MCF 10A (cell line): ENCODE measurements at places on chromosomes 3 and 15. TPM values are rescaled to one million over a fixed set of nuclear protein-coding genes. Genes with fewer than 3 reads are reported as not detected.
A peak's percentile ranks its signal among the peaks of the same experiment; 100 is the strongest.

DNA sequence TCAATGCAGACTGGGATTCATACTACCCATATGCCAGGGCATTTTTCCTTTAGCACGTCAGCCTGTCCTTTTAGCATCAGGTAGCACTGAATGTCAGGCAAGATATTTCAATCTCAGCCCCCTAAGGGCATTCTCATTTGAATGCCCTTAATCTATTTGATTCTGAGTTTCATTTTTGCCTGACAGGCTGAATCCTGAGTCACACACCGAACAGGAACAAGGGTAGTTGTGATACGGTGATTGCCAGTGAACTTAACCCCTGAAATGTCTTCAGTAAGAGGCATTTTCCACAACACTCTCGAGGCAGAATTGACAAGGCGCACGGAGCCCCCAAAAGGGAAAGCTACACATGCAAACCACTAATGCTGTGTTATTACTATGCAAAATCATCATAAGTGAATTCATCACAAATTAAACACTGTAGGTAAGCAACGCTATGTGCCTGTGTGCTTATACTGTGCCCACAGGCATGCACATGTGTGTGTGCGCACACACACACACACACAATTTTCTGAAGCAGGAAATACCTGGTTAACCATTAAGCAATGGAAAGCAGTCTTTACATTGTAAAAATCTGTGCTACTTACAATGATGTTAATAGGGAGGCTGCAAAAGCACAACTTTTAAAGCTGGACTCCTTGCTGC is 130.4 kb downstream of the ZNF385D start:
- H3K27me3 ChIP-seq, result no peaks in the 10 kb centered on the region
- peak; percentile 3 for DNase-seq
- H3K27ac ChIP-seq, result no peak overlapping the region

SCN11A gene
- total RNA-seq, result 0.05 TPM in 1 of 2 replicates, not detected in the other

EEFSEC gene
- 12.2 and 14.6 TPM in 2 replicates for total RNA-seq

ACSBG1 gene
- not detected in 2 replicates for total RNA-seq

RTF1 gene
- total RNA-seq, result 30.2 and 30.6 TPM in 2 replicates

DNA sequence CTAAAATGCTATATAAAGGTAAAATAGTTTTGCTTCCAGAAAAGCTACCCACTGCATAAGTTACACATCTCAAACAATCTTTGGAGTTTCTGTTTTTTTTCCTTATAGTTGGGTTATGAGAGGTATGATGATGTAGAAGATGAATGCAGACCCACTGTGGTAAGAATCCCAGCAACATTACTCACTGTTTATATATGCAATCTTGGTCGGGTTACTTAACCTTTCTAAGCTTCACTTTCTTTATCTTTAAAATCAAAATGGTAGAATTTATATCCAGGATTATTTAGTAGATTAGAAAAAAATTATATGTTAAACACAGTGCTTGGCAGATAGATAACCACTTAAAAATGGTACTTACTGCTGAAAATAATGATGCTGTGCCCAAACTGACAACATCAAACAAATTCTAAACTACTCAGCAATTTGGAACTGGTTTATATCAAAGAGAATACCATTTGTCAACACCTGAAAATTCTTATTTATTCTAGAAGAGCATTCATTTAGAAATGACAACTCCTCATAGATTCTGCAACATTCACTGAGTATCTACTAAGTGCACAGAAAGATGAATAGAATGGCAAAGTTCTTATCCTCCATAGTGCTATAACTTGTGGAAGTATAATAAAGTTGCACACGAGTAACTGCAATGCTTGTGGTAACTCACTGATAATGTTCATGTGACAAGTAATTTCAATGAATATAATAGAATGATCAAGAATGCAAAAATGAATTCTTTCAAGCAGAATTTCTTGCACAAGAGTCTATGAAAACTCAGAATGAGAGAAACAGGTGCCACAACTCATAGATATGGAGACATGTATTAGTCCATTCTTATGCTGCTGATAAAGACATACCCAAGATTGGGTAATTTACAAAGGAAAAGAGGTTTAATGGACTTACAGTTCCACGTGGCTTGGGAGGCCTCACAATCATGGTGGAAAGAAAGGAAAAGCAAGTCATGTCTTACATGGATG is 129.0 kb upstream of the SLC7A14 start:
- H3K27me3 ChIP-seq, result no peaks in the 10 kb centered on the region
- no peak overlapping the region for H3K4me3 ChIP-seq
- H3K36me3 ChIP-seq, result no peaks in the 10 kb centered on the region
- DNase-seq, result no peak
- no peak overlapping the region for H3K27ac ChIP-seq

GRCh38 chr3:27532426-27533260 is 48.5 kb upstream of the SLC4A7 start:
- no peaks in the 10 kb centered on the region for H3K27me3 ChIP-seq
- peaks cover 34% of the 10 kb centered on the region for H3K4me1 ChIP-seq
- DNase-seq, result no peak
- peak overlapping the region; percentile 98 for H3K27ac ChIP-seq
- peaks cover 6% of the 10 kb centered on the region for H3K36me3 ChIP-seq

CYP11A1 gene
- total RNA-seq, result not detected in 2 replicates

DNA sequence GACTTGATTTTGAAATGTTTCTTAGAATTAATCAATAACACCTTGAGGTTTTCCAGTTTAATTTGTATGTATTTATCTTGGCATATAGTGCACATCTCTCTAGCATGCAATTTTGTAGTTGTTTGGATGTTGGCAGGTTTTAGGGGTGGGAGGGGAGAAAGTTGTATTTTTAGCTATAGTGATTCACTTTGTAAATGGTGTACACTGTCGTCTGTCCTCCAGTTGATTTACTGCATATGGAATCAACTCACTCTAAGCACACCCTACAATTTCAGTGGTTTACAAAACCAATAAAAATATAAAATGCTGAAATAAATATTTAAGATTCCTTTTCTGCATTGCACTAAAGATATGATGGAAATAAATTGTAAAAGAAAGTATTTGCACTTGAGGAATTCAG is 199.1 kb downstream of the CDIN1 start:
- peaks cover 7% of the 10 kb centered on the region for H3K4me1 ChIP-seq
- no peak for DNase-seq
- H3K27ac ChIP-seq, result no peak overlapping the region

DNA sequence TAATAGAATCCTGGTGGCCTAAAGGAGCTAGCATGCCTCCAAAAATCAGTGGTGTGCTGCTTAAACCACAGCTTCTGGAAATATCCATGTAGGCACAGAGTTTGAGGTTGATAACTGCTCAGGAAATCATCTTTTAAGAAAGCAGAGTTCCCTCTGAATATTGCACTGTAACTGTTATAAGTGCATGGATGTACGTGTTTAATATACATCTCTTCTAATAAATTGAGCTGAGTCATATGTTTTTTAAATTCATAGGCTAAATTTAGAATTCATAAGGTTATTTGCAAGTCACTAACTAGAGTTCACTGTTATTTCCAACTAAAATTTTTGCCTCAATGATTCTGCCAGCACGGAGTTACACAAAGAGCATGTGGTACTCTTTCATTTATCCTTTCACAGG is 68.9 kb downstream of the MYH15 start:
- H3K36me3 ChIP-seq, result no peaks in the 10 kb centered on the region
- H3K27ac ChIP-seq, result no peak overlapping the region
- H3K27me3 ChIP-seq, result no peaks in the 10 kb centered on the region
- DNase-seq, result no peak

GRCh38 chr3:118089563-118089962 is 945.1 kb downstream of the IGSF11 start:
- DNase-seq, result peak; percentile 75
- peaks cover 6% of the 10 kb centered on the region for H3K4me1 ChIP-seq
- H3K4me3 ChIP-seq, result no peak overlapping the region
- peaks cover 4% of the 10 kb centered on the region for H3K36me3 ChIP-seq

GXYLT2 gene
- 3.9 and 4.1 TPM in 2 replicates for total RNA-seq

ROBO2 gene
- total RNA-seq, result not detected in 2 replicates

DNA sequence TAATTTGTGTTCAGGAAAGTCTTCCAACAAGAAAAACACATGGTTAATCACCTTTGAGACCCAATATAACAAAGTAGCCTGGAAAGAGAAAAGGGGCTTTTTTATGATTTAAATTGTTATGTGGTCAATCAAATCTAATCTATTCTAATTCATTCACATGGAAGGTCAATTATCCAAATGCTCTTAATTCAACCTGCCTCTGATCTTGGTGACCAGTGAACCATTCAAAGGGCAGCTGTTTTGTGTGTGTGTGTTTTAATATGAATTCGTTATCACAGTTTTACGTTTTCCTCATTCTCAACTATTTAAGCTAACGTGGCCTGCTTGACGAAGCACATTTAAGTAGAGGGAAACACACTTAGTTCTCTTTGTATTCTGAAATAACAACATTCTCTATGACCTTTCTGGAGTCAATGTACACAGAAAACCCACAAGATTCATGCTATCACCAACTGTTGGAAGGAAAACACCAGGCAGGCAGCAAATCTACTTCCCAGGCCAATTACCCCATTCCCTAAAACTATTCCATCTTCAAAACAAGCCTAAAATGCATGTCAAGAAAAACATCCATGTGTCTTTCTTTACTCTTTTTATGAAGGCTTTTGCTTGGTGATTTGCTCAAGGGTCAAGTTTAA is 195.4 kb downstream of the SUCLG2 start:
- peaks cover 16% of the 10 kb centered on the region for H3K36me3 ChIP-seq
- no peak for DNase-seq
- H3K27ac ChIP-seq, result no peak overlapping the region
- H3K4me3 ChIP-seq, result no peak overlapping the region
- H3K4me1 ChIP-seq, result no peaks in the 10 kb centered on the region
- H3K27me3 ChIP-seq, result no peaks in the 10 kb centered on the region

DNA sequence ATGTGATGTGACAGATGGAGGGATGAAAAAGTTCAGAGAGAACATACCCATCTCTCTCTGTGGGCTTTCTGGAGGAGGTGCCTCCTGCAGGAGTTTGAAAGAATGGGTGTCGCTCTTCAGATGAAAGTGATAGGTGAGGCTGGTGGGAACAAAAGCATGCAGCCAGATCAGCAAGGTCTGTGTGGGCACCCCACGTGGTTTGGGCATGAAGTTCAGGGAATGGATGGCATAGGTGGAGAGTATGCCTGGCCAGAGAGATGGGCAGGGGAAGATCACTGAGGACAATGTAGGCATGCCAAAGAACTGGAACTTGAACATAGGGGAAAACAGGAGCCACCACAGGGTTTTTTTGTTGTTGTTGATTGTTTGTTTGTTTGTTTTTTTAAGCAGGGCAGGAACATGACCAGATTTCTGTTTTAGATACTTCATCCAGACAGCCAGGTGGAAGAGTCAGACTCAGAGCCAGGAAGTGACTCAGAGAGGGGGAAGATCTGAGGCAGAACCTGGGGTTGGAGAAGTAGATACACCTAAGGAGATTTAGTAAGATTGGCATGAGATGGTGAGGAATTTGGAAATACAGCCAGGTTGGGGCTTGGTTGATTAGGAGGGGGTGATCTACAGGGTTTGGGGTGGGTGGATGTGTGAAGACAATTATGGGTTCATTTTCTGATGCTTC is 64.8 kb upstream of the CLSTN2 start:
- no peak overlapping the region for H3K4me3 ChIP-seq
- no peak overlapping the region for H3K27ac ChIP-seq
- H3K27me3 ChIP-seq, result no peaks in the 10 kb centered on the region
- H3K4me1 ChIP-seq, result peaks cover 7% of the 10 kb centered on the region

ZMAT3 gene
- 50.9 and 58.0 TPM in 2 replicates for total RNA-seq

GRCh38 chr3:72569754-72570440 is 278.3 kb downstream of the SHQ1 start:
- no peaks in the 10 kb centered on the region for H3K27me3 ChIP-seq
- H3K4me3 ChIP-seq, result no peak overlapping the region
- H3K36me3 ChIP-seq, result no peaks in the 10 kb centered on the region
- no peak overlapping the region for H3K27ac ChIP-seq

ANKDD1A gene
- total RNA-seq, result 0.16 and 0.66 TPM in 2 replicates

DNA sequence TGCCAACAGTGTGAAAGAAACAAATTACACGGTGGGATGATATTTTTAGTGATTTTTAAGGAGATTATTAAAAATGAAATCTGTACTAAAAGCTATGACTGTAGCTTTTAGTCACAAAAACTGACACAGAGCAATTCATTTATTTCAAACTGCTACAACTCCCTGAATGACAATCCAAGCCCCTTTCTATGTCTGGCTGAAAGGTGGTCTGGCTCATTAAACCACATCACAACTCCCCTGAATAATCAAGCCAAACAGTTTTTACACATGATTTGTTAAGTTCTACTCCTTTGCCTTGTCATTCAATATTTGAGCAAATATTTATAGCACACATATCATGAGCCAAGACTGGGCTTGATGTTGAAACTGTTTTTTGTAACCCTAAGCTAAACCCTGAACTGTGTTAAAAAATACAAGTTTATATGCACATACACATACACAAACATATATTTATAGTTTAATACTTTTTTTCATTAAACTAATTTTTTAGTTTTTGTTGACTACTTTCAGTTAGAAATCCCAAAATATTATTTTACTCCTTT is 125.5 kb downstream of the RBMS3 start:
- no peak for DNase-seq
- H3K27ac ChIP-seq, result no peak overlapping the region
- H3K36me3 ChIP-seq, result peaks cover 7% of the 10 kb centered on the region
- no peak overlapping the region for H3K4me3 ChIP-seq

SLC22A13 gene
- 1.7 and 1.9 TPM in 2 replicates for total RNA-seq

- H3K4me1 ChIP-seq, result no peaks in the 10 kb centered on the region
- no peaks in the 10 kb centered on the region for H3K27me3 ChIP-seq
- H3K27ac ChIP-seq, result no peak overlapping the region
- H3K4me3 ChIP-seq, result no peak overlapping the region
Observed at GRCh38 chr3:155712008-155712407, 32.9 kb downstream of the PLCH1 start.

DNA sequence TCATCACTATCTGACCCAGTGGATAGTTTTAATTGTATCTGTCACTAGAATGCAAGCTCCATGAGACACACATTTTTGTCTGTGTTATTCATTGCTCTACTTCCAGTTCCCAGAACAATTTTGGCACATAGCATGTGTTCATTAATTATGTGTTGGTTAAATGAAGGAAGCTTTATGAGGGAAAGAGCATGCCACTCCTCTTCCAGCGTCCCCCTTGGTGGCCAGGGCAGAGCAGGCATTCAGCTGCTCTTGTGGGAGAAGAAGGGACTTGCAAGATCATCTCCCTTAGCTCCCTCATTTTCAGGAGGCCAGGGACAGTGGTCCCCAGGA is 489 bp upstream of the GALNT15 start:
- H3K27me3 ChIP-seq, result no peaks in the 10 kb centered on the region
- peaks cover 11% of the 10 kb centered on the region for H3K36me3 ChIP-seq
- H3K4me1 ChIP-seq, result peaks cover 51% of the 10 kb centered on the region
- no peak for DNase-seq
- peak overlapping the region; percentile 73 for H3K4me3 ChIP-seq
- H3K27ac ChIP-seq, result peak overlapping the region; percentile 24
